ENCODE measurements at places on chromosomes 6 and 20. TPM values are rescaled to one million over a fixed set of nuclear protein-coding genes. Genes with fewer than 3 reads are reported as not detected.

DNA sequence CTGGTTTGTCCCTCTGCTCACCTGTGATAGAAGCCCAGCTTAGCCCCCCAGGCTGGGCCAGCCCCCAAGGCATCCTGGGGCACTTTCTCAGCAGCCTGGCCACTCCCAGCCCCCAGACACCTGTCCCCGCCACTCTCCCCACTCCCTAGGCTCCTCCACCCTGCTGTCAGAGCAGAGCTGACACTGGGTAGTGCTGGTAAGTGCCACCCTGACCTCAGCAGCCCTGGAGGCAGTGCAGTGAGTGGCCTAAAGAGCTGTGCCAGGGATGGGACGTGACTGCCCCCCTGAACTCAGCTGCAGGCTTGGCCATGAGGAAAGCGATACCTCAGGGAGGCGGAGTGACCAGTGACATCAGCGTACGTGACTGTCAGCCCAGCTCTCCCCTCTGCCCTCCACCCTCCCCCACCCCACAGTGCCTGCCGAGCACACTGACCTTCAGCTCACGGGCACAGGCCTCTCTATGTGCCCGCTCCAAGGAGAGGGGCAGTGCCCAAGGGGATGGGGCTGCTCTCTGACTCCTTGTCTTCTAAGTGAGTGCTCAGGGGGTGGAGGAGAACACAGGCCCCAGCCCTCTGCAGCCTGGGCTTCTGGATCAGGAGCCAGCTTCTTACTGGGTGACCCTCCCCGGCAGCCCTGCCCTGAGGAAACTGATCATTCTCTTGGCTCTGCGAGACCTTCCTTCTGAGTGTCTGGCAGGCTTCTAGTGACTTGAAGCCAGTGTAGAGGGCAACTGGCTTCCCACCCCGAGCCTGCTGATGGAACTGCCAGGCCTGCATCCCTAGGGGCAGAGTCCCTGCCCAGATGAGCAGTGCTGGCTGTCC lies 172.7 kb downstream of the MRPL14 start:
- DNase-seq, result peak; percentile 47

GRCh38 chr20:19583532-19584175 lies 174.4 kb upstream of the RIN2 start:
- DNase-seq, result peak; percentile 58

GRCh38 chr6:139920776-139921100 lies 546.3 kb upstream of the CITED2 start:
- no peak for DNase-seq

- DNase-seq, result no peak
Measured at GRCh38 chr20:48019496-48019895, 234.2 kb upstream of the SULF2 start.

DNA sequence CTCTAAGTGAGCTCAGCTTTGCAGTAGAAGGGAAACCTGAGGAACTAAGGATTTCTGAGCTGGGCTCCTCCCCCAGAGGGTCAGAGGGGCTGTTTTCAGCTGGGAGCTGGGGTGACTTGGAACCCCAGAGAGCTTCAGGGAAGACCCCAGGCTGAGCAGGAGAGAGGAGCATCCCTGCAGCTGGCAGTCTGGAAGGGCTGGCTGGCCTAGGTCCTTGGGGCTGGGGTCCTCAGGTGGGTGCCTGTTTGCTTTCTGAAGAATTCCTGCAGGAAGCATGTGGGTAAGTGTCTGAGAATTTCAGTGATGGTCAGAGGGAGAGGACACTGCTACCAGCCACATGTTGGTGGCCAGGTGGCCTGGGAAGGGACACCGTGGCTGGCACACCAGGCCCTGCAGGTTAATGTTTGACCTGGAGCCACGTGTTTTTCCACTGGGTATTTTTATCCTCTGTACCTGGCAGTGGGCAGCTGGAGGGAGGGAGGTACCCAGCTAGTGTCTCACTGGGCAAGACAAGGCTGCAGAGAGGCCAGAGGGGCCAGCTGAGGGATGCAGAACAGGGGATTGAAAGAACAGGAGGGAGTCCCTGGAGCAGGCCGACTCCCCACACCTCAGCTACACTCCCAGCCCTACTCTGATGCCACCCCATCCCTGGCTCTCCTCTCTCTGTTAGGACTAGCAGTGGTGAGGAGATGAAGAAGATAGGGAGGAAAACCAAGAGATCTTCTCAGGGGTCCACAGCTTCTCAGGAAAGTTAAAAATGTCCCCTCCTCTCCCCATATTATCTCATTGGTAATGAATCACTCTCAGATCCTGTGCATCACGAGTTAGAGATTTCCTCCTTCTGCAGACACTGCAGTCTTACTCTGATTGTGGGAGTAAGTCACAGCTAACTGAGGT lies 143.6 kb downstream of the VEGFA start:
- no peak for DNase-seq

Gene FAM184A
- polyA plus RNA-seq, result 16.4 TPM

Gene CDK5RAP1
- 19.3 TPM for polyA plus RNA-seq

Gene GPLD1
- 1.5 TPM for polyA plus RNA-seq

GRCh38 chr6:62328607-62329006 lies 42.6 kb upstream of the KHDRBS2 start:
- no peak for DNase-seq

- no peak for DNase-seq
Measured at GRCh38 chr20:11454966-11455799, 462.5 kb upstream of the BTBD3 start.

Gene KIAA1755
- 6.6 TPM for polyA plus RNA-seq

- no peak for DNase-seq
Measured at GRCh38 chr6:164075981-164076615, 661.6 kb downstream of the QKI start.

GRCh38 chr20:51511861-51512619 lies 30.5 kb downstream of the NFATC2 start:
- no peak for DNase-seq

GRCh38 chr20:49345524-49345923 lies 67.7 kb upstream of the ZNFX1 start:
- DNase-seq, result peak; percentile 76

- no peak for DNase-seq
Measured at GRCh38 chr6:130457605-130458004, 91.8 kb downstream of the TMEM200A start.

Gene RNF182
- 2.3 TPM for polyA plus RNA-seq

Gene MYLK2
- 54.6 TPM for polyA plus RNA-seq

Gene TBC1D32
- 6.0 TPM for polyA plus RNA-seq

Gene CD83
- polyA plus RNA-seq, result 10.7 TPM

- peak; percentile 65 for DNase-seq
Measured at GRCh38 chr6:148990403-148990802, 243.6 kb downstream of the UST start.

- no peak for DNase-seq
Measured at GRCh38 chr6:161360520-161360919, 86.7 kb upstream of the AGPAT4 start.

Gene SULF2
- polyA plus RNA-seq, result 38.0 TPM

Gene ARMC2
- 7.7 TPM for polyA plus RNA-seq

- peak; percentile 2 for DNase-seq
Measured at GRCh38 chr20:49167811-49168507, 20.2 kb downstream of the STAU1 start.

GRCh38 chr20:52410731-52411234 lies 219.2 kb upstream of the ZFP64 start:
- no peak for DNase-seq

Gene MLN
- not detected for polyA plus RNA-seq

- no peak for DNase-seq
Measured at GRCh38 chr20:16158090-16158975, 414.9 kb downstream of the KIF16B start.

- DNase-seq, result no peak
Measured at GRCh38 chr6:25359191-25359861, 80.2 kb downstream of the CARMIL1 start.

GRCh38 chr6:21738180-21739094 lies 144.9 kb downstream of the SOX4 start:
- DNase-seq, result no peak

Gene FAM229B
- polyA plus RNA-seq, result 18.0 TPM

- peak; percentile 57 for DNase-seq
Measured at GRCh38 chr20:23049201-23050075, at the start of gene THBD. Gene THBD (minus strand): TSS chr20:23049672. CDS start chr20:23049504, 168 bp downstream.

Gene HLA-DRB5
- polyA plus RNA-seq, result 10.6 TPM

Gene DPM1
- 50.5 TPM for polyA plus RNA-seq

- no peak for DNase-seq
Measured at GRCh38 chr6:9315966-9316650, 880.8 kb upstream of the SLC35B3 start.

Gene TMEM151B
- polyA plus RNA-seq, result 0.29 TPM

DNA sequence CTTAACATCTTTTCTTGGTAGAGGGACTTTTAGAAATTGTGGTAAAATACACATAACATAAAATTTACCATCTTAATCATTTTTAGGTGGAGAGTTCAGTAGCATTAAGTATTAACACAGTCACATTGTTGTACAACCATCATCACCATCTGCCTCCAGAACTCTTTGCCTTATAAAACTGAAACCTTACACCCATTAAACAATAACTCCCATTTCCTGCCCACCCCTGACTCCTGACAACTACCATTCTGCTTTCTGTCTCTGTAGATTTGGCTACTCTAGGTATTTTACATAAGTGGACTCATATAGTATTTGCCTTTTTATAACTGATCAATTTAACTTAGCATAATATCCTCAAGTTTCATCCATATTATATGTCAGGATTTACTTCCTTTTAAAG lies 88.7 kb downstream of the ZHX3 start:
- no peak for DNase-seq

GRCh38 chr6:144033816-144034735 lies 26.0 kb upstream of the PLAGL1 start:
- no peak for DNase-seq

DNA sequence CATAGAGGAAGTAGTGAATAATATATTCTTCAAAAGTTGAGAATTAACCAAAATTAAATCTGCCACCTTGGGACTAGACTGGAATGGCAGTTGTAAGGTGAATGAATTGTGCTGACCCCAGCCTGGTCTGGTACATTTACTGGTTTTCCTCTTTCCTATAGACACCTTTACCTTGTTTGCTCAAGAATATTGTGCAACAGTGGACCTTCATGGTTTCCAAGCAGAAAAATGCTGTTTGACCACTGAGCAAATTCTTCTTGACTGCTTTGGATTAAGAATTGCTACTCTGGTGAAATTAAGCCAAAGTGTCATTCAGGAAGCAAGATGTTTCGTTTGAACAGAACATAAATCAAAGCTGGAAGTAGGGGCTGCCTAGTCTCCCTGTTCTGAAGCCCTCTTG lies 156.6 kb upstream of the TAB2 start:
- no peak for DNase-seq

Gene BTN1A1
- polyA plus RNA-seq, result 0.11 TPM

DNA sequence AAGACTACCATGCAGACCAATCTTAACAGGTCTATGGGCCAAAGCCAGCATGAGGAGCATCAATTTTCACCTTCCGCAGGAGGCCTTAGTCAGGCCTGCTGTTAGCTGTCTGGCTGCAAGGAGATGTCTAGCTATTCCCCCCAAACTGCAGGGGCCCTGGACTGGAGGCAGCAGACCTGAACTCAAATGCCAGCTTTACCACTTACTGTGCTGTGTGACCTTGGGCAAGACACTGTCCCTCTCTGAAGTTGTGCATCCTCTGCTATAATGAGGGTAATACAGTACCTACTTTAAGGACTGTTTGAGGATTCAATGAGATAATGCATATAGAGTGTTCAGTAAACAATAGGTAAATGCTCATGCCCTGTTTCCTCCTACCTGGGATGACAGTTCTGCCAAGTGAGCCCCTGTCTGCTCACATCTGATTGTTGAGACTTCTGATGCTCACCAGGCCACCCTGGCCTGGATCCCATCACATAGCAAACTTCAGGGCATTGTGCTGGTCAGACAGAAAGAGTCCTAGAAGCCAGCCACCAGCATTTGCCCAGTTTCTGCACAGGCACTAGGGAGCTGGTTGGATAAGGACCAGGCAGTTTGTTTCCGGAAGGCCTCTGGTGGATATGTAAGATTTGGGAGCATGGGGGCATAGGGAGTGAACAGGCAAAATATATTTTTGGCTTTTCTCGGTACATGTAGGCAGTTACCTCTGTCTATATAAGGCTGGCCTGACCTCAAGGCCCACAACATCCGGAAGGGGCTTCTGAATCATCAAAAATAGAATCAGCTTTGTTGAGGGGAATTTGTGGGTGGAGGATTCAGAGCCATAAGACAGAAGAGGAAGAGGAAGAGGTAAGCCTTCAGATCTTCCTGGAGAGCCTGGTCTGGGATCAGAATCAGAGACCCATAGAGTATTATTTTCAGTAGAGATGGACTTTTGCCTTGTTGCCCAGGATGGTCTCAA lies 2.3 kb upstream of the OCSTAMP start:
- DNase-seq, result no peak

- DNase-seq, result no peak
Measured at GRCh38 chr6:31947864-31948263, 2.0 kb downstream of the CFB start.

- peak; percentile 56 for DNase-seq
Measured at GRCh38 chr6:27669624-27670301, 196.9 kb upstream of the ZNF184 start.

DNA sequence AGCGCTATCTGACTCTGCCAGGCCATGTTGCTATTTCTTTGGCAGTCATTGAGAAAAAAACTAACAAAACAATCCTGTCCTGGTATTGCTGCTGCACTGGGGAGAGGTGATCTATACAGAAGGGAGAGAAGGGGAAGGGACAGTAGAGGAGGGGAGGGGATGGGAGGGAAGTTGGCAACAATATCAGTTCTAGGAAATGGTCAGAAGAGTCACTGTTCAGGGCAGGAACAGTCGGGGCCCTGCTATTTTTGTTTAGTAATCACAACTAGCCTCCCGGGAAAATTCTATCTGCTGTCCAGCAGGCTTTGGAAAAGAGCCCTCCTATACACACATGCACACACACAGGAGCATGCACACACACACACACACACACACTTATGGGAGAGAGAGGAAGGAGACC lies 142.3 kb upstream of the CARMIL1 start:
- peak; percentile 19 for DNase-seq

DNA sequence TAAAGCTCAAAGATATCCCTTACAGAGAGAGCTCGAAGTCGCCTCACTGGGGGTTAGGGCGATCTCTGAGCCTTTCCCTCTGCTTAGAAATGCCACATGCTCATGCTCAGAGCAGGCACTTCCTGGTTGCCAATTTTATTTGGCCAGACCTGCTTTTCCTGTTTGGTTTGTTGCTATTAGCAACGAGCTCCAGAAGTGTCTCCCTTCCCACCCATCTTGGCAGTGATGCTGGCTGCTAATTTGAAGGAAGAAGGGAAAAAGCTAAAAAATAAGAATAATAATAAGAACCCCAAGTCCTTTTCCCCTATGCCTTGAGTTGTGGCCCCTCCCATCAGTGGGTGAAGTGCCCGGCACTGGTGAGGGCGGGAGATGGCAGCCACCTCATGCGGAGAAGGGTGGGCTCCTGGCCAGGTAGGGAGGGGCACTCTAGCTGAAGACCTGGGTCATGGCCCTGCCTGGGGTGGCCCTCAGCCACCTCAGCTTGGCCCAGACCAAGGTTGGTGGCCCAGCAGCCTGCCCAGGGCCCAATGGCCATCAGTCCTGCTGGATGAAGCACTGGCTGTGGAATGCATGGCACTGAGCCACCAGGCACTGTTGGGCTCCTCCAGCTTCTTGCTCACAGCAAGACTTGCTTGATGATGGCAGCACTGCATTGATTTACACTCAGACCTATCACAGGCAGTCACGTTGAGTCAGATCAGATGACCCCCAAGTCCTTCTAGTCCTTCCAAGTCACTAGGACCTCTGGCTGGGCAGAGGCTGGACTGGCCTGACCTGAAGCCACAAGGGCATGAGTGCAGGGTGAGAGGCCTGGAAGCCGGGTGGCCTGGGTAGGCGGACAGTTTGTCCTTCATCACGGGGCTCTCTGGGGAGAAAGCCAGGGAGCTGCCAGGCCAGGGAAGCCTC lies 79.0 kb downstream of the SYNJ2 start:
- peak; percentile 83 for DNase-seq

Measured in muscle of back (tissue), 13 donors.